Activated T-cell treated with anti-CD3 and anti-CD28 coated beads for 48 hours (primary cell): ENCODE measurements at places on chromosomes 7 and 10.

GRCh38 chr7:51591223-51591622 lies 274.6 kb upstream of the COBL start:
- DNase-seq: no peak

DNA sequence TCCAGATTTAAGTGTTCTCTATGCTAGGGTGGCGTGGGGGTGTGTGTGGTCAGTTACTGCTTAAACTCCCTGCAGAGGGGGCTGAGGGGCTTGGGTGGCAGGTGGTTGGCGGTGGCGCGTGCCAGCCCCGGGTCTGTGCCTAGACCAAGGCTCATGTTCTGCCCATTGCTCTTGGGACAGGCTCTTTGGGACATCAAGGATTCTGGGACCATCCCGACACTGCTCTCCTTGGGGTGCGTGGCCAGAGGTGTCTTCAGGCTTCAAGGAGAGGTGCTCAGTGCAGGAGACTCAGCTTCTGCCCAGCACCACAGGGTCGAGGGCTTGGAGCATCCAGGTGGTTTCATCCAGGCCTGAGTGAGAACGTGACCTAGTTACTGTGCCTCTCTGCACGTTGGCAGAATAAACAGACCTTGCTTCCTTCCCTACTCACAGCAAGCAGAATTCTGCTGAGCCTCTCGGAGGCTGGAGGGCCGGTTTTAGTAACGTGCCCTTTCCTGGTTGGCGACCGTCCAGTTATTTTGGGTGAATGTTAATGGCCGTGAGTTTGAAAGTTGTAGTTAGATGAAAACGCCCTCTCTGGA lies 39.9 kb downstream of the CAMK1D start:
- no peak for DNase-seq

GRCh38 chr7:83629117-83629880 lies 19.6 kb downstream of the SEMA3E start:
- DNase-seq: no peak

DNA sequence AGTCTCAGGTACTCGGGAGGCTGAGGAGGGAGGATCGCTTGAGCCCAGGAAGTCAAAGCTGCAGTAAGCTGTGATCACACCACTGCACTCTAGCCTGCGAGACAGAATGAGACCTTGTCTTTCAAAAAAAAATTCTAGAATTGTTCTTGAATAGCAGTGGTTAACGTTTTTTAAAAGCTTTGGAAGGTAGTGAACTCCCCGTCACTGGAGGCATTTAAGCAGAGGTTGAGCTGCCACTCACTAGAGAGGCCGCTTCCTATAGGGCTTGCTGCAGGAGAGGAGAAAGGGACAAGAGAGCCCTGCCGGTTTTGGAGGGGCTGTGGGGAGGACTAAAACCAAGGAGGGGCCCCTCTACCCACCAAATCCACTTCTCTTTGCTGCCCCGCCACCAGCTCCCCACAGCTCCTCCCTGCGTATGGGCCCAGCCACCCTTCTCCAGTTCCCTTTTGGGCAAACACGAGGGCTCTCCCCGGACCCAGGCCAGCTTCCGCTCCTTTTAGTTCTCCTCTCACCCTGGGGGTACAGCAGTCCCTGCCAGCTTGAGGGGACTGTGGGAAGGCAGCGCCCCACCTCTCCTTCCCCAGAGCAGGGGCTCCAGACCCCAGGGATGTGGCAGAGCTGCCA lies 86.9 kb upstream of the GTF2I start:
- no peak for DNase-seq

- DNase-seq: no peak
Measured at GRCh38 chr10:68296843-68297663, 34.8 kb upstream of the HNRNPH3 start.

DNA sequence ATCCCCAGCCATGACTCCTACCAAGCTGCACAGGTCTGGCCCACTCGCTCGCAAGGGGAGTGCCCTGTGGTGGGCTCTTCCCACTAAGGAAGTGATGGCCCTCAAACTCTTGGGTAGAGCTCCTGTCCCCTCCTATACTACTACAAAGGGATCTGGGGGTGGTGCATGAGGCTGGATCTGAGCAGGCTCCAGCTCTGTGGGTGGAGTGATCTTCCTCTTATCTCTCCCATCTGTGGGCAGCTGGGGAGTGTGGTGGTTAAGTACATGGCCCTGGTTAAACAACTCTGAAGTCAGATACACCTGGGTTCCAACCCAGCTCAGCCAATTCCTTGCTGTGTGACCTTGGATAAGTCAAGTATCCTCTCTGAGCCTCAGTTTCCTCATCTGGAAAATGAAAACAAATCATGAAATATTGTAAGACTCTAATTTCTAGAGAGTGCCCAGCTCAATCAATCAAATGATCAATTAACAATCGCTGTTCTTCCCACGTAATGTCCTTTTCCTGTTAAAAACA lies 17.4 kb downstream of the DDIT4 start:
- peak; percentile 40 for DNase-seq
